NCI-H1092 (cell line): ENCODE measurements at places on chromosomes 2 and 18.

- no peak for DNase-seq
Observed at GRCh38 chr2:238381341-238382115, 45.2 kb upstream of the ASB1 start.

DNA sequence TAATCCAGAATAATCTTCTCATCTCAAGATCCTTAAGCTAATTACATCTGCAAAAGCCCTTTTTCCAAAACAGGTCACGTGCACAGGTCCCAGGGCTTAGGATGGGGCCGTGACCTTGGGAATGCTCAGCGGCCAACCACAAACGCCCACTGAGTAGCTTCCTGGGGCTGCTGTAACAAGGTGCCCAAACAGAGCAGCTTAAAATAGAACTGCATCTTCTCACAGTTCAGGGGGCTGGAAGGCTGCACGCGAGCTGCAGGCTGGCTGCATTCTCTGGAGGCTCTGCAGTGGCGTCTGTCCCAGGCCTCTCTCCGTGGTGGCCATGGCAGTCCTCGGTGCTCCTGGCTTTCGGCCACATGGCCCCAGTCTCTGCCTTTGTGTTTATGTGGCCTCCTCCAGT, 31.9 kb downstream of the ADI1 start:
- no peak for DNase-seq

DNA sequence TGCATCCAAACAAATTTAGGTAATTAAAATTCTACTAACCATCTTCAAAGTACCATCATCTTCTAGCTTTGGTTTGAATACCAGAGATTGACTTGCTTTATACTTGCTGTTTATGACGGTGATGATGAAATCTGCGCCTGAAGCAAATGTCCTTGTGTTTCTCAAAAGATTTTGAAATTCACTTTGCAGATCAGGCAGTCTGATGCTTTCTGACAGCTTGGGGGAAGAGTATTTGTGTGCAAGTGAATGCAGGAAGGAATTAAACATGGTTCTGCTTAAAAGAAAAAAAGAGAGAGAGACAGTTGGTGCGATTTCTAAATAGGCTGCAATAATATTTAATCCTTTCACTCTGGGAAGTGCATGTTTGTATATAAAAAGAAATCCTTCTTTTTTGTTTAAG, 29.6 kb downstream of the CSRNP3 start:
- no peak for DNase-seq

- DNase-seq: no peak
Observed at GRCh38 chr2:28354920-28355520, 37.6 kb upstream of the FOSL2 start.

GRCh38 chr2:23745068-23745725, 181.7 kb downstream of the ATAD2B start:
- DNase-seq: no peak

DNA sequence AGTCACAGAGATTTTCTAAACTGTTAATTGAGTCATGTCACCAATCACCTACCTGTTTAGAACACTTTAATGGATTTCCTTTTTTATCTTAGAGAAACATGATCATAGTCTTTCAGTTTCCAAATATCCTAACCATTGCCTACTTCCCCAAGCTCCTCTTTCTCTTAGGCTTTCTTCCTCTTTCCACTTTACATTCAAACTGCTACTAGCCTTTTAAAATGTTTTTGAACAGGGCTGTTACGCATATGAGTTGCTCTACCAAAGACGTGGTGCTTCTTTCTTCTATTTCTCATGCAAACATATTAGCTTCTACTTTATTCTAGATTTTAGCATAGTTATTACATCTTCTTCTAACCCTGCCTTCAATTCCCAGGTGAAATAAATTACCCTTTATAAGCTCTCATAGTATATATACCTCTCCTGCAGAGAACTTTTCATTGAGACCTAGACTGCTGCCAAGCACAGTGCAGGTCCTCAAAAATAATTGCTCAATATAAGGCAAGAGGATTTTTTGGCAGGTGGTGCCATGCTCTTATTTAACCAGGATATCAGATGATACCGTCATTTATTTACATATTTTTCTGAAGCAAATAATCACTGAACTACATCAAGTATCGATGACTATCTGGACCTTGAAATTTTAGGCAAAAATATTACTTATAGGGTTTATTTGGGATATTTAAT, 937.1 kb downstream of the TSN start:
- peak; percentile 48 for DNase-seq
